T-cell (primary cell): ENCODE measurements at places on chromosomes 7 and 10.

- H3K4me3 ChIP-seq: no peak overlapping the region
- no peaks in the 10 kb centered on the region for H3K4me1 ChIP-seq
- no peaks in the 10 kb centered on the region for H3K36me3 ChIP-seq
- no peaks in the 10 kb centered on the region for H3K27me3 ChIP-seq
- no peak for DNase-seq
Measured at GRCh38 chr10:117801691-117802090, 245.1 kb downstream of the RAB11FIP2 start.

GRCh38 chr7:137829337-137829992 lies 17.3 kb downstream of the DGKI start:
- no peak for DNase-seq
- no peak overlapping the region for H3K27ac ChIP-seq
- H3K36me3 ChIP-seq: no peaks in the 10 kb centered on the region
- H3K27me3 ChIP-seq: no peaks in the 10 kb centered on the region
- H3K4me3 ChIP-seq: no peak overlapping the region
- H3K4me1 ChIP-seq: no peaks in the 10 kb centered on the region

DNA sequence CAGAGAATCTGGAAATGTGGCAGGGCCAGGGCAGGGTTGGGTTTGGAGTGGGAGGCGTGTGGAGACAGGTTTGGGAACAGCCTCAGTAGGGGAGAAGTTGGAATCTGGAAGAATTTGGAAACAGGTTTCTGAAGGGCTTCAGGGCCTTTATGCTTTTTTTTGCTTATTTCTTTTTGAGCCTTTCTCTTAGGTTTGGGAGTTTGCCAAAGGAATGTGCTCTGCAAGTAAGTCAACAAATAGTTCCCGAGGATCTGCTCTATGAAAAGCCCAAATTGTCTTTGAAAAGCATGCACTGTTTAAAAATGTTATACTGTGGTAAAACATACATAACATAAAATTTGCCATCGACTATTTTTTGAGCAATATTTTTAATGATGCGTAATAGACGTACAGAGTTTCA lies 86.7 kb upstream of the ADRB1 start:
- peaks cover 9% of the 10 kb centered on the region for H3K27me3 ChIP-seq
- no peaks in the 10 kb centered on the region for H3K36me3 ChIP-seq
- H3K4me3 ChIP-seq: no peak overlapping the region

DNA sequence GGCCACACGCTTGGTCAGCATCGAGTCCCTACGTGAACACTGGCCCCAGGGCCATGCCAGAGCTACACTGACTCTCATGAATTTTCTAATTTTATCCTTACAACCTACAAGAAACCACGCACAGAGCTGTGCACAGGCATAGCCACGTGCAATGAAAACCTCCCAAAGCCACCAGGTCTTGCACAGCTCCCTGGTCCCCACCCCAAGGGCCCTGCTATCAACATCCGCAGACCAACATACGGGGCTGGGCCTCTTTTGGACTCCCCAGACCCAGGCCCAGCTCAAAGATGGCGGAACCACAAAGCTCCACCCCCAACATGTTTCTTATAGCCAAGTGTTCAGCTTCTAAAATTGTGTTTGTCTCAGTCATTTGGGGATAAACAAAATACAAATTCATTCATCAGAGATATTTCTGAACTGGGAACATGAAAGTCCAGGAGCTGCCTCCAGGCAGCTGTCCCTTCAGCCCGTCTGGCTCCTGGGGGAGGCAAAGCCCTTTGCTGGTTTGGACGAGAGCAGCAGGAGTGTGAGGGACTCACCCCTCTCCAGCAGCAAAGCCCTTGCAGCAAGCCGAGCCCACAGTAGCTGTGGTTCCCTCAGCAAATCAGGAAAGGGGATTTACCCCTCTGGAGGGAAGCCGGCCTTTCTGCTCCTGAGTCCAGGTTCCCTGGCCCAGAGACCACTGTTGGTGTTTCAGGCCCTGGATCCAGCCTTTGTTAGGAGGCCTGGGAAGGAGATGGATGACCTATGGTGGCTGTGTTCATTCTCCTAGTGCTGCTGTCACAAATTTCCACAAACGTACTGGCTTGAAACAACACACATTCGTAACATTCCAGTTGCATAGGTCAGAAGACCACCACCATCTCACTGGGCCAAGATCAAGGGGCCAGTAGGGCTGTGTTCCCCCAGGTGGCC lies 75.1 kb downstream of the OAT start:
- H3K27ac ChIP-seq: no peak overlapping the region
- no peak for DNase-seq
- no peaks in the 10 kb centered on the region for H3K27me3 ChIP-seq
- H3K4me1 ChIP-seq: no peaks in the 10 kb centered on the region
- no peak overlapping the region for H3K4me3 ChIP-seq

DNA sequence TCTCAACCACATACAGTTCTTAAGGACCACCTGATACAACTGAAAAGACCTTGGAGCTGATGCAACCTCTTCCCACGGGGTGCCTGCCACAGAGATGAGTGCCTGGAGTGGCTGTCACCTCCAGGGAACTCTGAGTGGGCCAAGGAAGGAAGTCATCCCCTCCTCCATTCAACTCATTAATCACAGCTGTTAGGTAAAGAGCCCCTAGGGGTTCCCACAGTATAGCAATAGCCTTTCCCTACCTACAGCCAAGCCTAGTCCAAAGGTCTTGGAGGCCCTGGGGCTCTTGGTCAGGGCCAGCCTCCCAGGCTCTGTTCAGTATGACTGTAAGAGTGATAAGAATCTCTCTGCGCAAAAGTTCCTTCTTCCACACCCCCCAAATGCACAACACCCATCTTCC lies 70.4 kb upstream of the NFE2L3 start:
- no peak for DNase-seq
- no peak overlapping the region for H3K27ac ChIP-seq
- no peaks in the 10 kb centered on the region for H3K36me3 ChIP-seq
- H3K27me3 ChIP-seq: peaks cover 31% of the 10 kb centered on the region
- no peaks in the 10 kb centered on the region for H3K4me1 ChIP-seq

- no peaks in the 10 kb centered on the region for H3K4me1 ChIP-seq
- no peak for DNase-seq
- H3K27me3 ChIP-seq: no peaks in the 10 kb centered on the region
- no peak overlapping the region for H3K4me3 ChIP-seq
Measured at GRCh38 chr7:78125884-78126283, 327.3 kb downstream of the PHTF2 start.

DNA sequence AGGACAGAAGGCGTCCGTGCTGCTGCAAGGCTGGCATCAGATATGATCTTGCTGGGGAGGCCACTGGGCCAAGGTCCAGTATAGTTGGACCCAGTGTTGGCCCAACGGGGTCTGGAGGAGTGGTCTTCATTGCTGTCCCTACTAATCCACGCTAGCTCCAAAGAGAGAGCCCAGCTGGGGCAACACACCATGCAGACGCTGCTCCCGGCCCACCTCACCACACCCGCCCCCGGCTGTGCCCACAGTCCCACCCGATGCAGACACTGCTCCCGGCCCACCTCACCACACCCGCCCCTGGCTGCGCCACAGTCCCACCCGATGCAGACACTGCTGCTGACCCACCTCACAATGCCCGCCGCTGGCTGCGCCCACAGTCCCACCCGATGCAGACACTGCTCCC lies 121.5 kb downstream of the VIPR2 start:
- DNase-seq: no peak
- no peaks in the 10 kb centered on the region for H3K27me3 ChIP-seq
- H3K4me3 ChIP-seq: no peak overlapping the region
- no peak overlapping the region for H3K27ac ChIP-seq

DNA sequence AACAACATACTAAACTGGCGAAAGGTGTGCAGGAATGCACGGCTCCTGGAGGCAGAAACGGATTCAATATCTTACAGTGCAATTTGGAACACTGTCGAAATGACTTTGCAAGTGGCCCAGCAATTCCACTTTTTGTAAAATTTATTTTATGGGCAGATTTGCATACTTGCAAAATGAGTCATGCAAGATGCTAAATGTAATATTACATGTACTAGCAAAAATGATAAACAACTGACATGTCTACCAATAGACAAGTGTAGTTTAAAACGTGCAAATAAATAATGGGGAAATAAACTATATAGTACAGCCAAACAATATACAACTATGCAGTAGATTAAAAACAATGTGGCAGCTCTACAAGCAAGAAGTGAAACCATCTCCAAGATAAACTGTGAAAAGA lies 97.7 kb downstream of the ARHGAP12 start:
- DNase-seq: no peak
- H3K36me3 ChIP-seq: no peaks in the 10 kb centered on the region
- H3K4me1 ChIP-seq: no peaks in the 10 kb centered on the region
- H3K4me3 ChIP-seq: no peak overlapping the region
- H3K27me3 ChIP-seq: no peaks in the 10 kb centered on the region

DNA sequence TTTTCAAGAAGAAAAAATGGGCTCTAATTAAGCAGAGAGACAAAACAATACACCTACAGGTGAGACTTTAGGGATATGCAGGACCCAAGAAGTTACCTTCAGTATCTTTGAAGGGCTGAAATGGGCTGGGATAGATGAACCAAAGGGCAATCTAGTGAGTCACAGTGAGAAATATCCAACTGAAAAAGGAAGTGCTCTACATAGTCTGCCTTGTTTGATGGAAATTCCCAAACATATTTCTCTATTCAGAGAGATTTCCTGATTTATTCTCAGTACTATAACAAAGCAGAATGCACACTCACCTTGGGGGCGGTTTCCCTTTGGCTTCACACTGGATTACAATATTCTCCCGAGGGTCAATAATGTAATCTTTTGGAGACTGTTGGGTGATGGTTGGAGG lies 104.1 kb upstream of the LAMB4 start:
- H3K4me3 ChIP-seq: no peak overlapping the region
- H3K4me1 ChIP-seq: no peaks in the 10 kb centered on the region
- no peaks in the 10 kb centered on the region for H3K36me3 ChIP-seq
- no peaks in the 10 kb centered on the region for H3K27me3 ChIP-seq

- peak; percentile 31 for DNase-seq
- H3K27me3 ChIP-seq: peaks cover 5% of the 10 kb centered on the region
- no peak overlapping the region for H3K27ac ChIP-seq
- H3K4me1 ChIP-seq: peaks cover 3% of the 10 kb centered on the region
- no peaks in the 10 kb centered on the region for H3K36me3 ChIP-seq
Measured at GRCh38 chr10:133378251-133379096, 588 bp upstream of the PAOX start.

- no peaks in the 10 kb centered on the region for H3K36me3 ChIP-seq
- H3K4me3 ChIP-seq: no peak overlapping the region
- H3K4me1 ChIP-seq: no peaks in the 10 kb centered on the region
Measured at GRCh38 chr10:108899670-108900069, 1023.6 kb downstream of the XPNPEP1 start.

- peak overlapping the region; percentile 38 for H3K27ac ChIP-seq
- H3K36me3 ChIP-seq: no peaks in the 10 kb centered on the region
- DNase-seq: no peak
- no peaks in the 10 kb centered on the region for H3K27me3 ChIP-seq
Measured at GRCh38 chr7:613442-614140, 93.9 kb upstream of the PDGFA start.

DNA sequence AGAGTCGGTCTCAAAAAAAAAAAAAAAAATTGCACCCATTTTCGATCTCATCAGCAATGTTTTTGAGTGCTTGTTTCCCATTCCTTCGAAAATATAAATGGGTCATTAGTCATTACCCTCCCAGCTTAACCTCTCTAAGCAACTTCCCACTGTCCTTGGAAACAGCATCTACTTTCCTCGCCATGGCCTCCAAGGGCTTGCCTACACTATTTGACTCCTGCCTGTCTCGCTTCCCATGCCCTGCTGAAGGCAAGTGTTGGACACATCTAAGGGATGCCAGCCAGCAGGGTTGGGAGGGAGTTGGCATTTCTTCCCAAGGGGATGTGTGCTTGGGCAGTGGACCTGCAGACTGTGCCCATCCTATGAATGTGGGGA lies 12.7 kb upstream of the RHBDD2 start:
- no peak overlapping the region for H3K4me3 ChIP-seq
- H3K27me3 ChIP-seq: no peaks in the 10 kb centered on the region
- peaks cover 11% of the 10 kb centered on the region for H3K4me1 ChIP-seq
- H3K27ac ChIP-seq: no peak overlapping the region

DNA sequence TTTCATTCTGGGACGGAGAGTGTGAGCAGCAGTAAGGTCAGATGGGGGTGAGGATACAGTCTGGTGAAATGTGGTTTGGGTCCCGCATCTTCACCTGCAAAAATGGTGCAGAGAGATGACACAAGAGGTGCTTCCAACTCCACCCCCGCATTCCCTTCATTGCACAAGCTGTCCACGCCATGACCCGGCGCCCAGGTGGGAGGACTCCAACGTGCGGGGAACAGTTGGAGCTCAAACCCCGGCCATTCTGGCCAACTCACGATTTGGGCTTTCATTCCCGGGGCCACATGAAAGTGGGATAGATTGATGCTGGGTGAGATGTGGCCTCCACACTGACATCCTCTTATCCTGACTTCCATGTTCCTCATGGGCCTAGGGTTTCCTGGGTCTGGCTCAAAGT lies 34.6 kb upstream of the ZNF273 start:
- H3K4me1 ChIP-seq: no peaks in the 10 kb centered on the region
- H3K27ac ChIP-seq: no peak overlapping the region
- H3K27me3 ChIP-seq: peaks cover 28% of the 10 kb centered on the region
- H3K36me3 ChIP-seq: no peaks in the 10 kb centered on the region
- DNase-seq: no peak
- no peak overlapping the region for H3K4me3 ChIP-seq

DNA sequence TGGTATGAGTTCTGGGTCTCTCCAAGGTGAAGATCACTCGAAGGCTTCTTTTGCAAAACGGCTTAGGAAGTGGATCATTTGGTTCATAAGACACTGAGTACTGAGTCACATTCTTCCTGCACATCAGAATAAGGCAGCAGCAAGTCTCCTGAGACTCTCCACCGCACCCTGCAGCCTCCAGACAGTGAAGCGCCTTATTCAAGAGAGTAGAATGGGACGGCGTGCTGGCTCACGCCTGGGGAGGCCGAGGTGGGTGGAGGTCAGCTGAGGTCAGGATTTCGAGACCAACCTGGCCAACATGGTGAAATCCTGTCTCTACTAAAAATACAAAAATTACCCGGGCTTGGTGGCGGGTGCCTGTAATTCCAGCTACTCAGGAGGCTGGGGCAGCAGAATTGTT lies 70.3 kb downstream of the C10orf143 start:
- no peaks in the 10 kb centered on the region for H3K4me1 ChIP-seq
- H3K36me3 ChIP-seq: no peaks in the 10 kb centered on the region

DNA sequence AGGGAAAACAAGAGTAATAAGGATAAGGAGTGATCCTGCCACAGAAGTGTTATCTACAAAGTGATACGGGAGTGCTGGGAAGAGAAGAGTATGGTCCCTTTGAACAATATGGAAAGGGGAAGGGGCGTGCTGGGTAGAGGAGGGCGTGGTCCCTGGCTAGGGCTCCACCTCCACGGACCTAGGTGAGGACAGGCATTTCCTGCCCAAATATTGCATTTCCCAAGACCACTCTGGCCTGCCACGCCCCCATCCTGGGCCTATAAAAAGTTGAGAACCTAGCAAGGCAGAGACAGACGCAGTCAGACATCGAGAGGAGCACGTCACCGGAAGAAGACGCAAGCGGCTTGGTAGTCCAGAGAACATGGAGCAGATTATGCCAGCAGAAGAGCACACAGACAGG lies 22.8 kb downstream of the VSTM4 start:
- peaks cover 11% of the 10 kb centered on the region for H3K27me3 ChIP-seq
- no peaks in the 10 kb centered on the region for H3K36me3 ChIP-seq
- no peaks in the 10 kb centered on the region for H3K4me1 ChIP-seq
- DNase-seq: no peak
- H3K4me3 ChIP-seq: no peak overlapping the region
- H3K27ac ChIP-seq: no peak overlapping the region
